Lower leg skin (tissue), 4 donors: ENCODE measurements at places on chromosomes 11 and 22. TPM values are rescaled to one million over a fixed set of nuclear protein-coding genes. Genes with fewer than 3 reads are reported as not detected.
A peak's percentile ranks its signal among the peaks of the same experiment; 100 is the strongest.

- no peak for DNase-seq
Observed at GRCh38 chr11:5581014-5581413, 337 bp downstream of the OR52B6 start.

DNA sequence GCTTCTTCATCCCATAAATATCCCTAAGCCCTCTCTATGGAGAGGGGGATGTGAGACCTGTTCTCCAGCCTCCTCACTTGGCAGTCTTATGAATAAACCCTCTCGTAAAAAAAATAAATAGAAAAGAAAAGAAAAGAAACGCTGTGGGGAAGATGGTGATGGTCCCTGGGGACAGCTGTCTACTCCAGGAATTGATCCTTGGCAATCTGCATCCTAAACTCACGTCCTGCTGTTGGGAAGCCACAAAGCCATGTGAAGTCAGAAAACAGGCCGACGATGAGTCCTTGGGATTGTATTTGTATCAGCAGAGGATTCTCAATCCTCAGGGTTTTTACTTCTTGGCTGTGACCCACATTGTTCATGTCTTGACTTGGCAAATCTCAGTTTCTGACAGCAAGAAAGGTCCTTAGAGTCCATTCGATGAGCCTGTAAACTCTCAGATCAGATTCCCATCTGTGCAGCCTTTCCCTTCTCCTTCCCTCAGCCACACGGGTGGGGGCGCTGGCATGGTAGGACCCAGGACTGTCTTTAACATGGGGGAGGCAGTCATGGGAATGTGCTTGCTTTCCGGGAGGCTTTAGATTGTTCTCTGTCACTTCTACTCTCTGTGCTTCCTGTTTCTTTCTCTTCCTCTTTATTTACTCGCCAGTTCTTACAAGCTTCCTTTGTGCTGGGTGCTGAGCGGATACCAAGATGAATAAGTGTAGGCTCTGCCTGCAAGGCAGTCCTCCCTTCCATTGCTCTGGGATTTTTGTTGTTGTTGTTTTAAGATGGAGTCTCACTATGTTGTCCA, 24.9 kb downstream of the TCP11L1 start:
- DNase-seq, result no peak

- peak; percentile 49 for DNase-seq
Observed at GRCh38 chr22:26360169-26360885, 68.7 kb upstream of the ASPHD2 start.

- no peak for DNase-seq
Observed at GRCh38 chr11:127795326-127795725, 792.0 kb downstream of the ETS1 start.

DNA sequence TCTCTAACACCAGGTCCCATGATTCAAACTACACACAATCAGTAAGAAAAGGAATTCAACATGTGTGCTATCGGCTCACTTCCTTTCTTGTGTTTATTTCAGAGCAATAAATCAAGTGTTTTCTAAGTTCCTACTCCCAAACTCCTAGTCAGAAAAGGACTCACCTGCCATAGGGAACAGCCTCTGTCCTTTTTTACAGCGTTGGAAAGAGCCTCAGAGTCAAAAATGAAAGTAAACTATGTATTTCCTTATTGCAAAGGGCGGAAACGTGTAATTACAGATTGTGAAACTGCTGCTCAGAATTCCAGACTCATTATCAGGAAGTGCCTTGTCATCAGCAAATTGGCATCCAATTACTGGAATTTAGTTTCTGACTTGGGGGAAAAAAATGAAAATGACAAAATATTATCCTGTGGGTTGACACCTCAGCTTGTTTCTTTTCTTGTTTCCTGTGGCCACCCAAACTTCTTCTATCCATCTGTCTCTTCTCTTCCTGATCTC, at the start of gene CASP4:
CASP4 (minus strand) TSS at position 220 of the 501 bp plus-strand sequence; CDS start at position 171, 49 bp downstream.
- DNase-seq, result no peak

GRCh38 chr11:61020551-61021235, 49.2 kb downstream of the CD6 start:
- DNase-seq, result no peak

- peak; percentile 88 for DNase-seq
Observed at GRCh38 chr11:60915248-60915914, 1.4 kb downstream of the TMEM109 start.

The TYR gene
- 11.1 TPM for total RNA-seq

- no peak for DNase-seq
Observed at GRCh38 chr11:114026355-114026754, 33.2 kb upstream of the ZBTB16 start.

DNA sequence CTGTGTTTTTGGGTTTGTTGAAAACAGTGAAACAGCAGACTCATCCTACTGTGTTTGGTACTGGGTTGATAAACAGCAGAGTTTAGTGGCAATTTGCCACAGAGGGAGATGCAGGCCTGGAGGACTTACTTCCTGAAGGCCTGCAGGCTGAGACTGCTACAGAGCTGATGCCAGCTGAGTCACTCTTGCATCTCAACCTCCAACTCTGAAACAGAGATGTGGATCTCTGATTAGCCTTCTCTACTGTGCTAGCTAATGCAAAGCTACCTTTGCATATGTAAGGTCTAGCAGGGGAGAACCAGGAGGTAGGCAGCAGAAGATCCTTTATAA, 14.3 kb downstream of the ATP5MG start:
- DNase-seq, result peak; percentile 26

- DNase-seq, result peak; percentile 82
Observed at GRCh38 chr11:16779436-16779835, 41.0 kb downstream of the C11orf58 start.
